Fibroblast of lung (primary cell): ENCODE measurements at places on chromosomes 1 and 21.

DNA sequence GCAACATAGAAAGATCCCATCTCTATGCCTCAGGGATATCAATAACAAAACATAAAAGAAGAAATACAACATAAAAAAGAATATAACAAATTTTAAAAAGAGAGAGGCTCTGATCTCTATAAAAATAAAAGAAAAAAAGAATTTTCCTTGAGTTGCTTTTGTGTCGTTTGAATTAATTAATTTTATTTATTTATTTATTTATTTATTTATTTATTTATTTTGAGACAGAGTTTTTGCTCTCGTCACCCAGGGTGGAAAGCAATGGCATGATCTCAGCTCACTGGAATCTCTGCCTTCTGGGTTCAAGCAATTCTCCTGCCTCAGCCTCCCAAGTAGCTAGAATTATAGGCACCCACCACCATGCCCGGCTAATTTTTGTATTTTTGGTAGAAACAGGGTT lies 8.5 kb downstream of the F11R start:
- DNase-seq = no peak

DNA sequence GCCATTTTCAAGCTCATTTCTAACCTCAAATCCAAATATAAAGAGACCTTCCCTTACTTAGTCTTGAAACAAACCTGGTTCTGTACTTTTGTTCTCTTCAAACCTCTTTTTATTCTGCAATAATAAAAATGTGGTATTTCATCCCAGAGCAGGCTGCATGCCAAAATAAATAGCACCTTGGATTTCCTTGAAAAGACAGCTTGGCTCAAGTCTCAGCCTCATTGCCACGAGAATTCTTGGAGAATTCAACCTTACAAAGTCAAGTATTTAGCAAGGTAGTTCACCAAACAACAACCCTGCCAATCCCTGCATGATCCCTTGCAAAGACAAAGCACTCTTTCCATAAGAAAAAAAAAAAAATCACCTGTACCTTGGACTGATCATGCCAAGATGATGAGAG lies 33.8 kb downstream of the KANK4 start:
- DNase-seq = no peak

DNA sequence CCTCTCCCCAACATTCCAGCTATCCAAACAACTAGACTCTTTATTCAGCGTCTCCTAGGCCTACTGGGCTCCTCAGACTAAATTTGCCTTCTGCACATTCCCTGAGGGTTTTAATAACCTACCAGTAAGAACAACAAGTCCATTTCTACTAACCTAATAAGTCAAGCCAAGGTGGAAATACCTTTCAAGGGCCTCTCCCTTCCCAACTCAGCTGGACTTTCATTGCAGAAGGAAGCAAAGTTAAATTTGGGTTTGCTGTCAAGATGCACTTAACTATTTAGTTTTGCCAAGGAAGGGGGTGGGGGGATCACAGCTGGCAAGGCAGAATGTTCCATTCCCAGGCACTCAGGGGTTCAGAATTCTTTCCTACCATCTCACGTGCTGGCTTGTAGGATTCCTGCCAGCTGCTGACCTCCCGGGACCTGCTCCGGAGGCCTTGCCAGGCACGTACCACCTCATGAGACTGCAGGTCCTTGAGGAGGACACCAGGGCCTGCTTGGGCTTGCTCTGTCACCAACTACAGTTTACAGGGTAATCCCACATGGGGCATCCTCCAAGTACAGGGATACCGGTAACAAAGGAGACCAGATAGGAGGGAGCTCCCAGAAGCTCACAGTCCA lies 29.8 kb downstream of the SLC30A1 start:
- no peak for DNase-seq

DNA sequence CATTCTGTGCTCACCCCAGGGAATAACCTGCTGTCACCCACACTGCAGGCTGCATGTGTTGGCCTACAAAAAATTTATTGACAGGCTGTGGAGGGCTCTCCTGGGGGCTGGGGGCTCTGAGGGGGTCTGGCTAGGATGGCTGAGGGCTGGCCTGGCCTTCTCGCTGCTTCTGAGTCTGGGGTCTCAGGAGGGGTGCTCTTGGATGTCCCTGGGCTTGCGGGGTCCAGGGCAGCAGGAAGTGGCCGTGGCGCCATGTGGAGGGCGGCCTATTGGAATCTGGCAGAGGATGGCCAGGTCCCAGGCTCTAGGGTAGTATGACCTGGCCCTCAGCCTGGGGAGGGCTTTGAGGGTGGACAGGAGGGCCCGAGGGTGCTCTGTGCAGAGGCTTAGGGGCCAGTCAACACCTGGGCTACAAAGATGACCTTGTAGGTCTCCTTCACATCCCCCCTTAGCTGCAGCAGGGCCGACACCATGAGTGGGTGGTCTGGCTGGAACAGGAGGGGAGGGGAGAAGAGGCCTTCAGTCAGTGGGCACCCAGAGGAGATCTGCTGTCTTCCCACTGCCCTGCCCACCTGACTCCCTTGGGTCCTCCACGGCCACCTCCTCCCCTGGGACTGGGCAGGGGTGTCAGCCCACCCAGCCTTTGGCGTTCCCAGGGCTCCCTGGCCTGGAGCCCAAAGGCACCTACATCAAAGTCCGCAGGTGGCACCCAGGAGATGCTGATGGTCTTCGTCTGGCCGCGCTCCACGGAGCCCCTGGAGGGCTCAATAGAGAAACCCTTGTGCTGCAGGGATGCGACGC lies 3.0 kb upstream of the TMEM52 start:
- no peak for DNase-seq

DNA sequence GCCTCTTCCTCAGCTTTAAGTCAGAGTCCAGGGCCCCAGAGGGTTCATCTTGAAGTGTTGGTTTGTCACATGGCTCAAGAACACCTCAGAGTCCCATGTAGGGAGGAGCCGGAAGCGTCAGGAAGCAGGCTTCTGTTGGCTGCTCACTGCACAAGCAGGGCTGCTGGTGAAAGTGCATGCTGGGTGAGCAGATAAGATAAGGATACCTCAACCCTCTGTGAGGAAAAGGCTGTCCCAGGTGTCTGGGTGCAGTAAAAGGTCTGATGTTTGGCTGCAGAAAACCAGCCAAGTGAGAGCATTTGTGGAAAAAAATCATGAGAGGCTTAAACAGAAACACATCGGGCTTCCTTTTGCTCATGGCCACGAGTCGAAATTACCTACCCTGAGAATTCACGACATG lies 6.2 kb upstream of the TEX35 start:
- no peak for DNase-seq

GRCh38 chr1:4108758-4109627 lies 208.9 kb upstream of the C1orf174 start:
- DNase-seq = no peak
